Myometrial cell (primary cell): ENCODE measurements at places on chromosomes 13 and 19. TPM values are rescaled to one million over a fixed set of nuclear protein-coding genes. Genes with fewer than 3 reads are reported as not detected.

ZNF708 gene
- total RNA-seq = 0.58 and 1.2 TPM in 2 replicates

ZNF723 gene
- not detected in 2 replicates for total RNA-seq

ATP8A2 gene
- under 0.01 TPM in 1 of 2 replicates, not detected in the other for total RNA-seq

WDR87 gene
- not detected in 2 replicates for total RNA-seq

URAD gene
- not detected in 2 replicates for total RNA-seq

ZNF415 gene
- total RNA-seq = 2.7 and 3.7 TPM in 2 replicates

CEACAM3 gene
- total RNA-seq = not detected in 2 replicates

CEACAM16 gene
- not detected in 2 replicates for total RNA-seq

ZNF792 gene
- total RNA-seq = 1.2 and 2.1 TPM in 2 replicates

CEACAM4 gene
- total RNA-seq = not detected in 2 replicates

ZNF627 gene
- total RNA-seq = 8.1 and 8.7 TPM in 2 replicates

CAPS gene
- 0.58 and 0.71 TPM in 2 replicates for total RNA-seq

CGB5 gene
- total RNA-seq = not detected in 2 replicates

CEACAM7 gene
- total RNA-seq = not detected in 2 replicates

ZMYM5 gene
- total RNA-seq = 9.5 and 11.3 TPM in 2 replicates

FBXO27 gene
- 7.8 and 8.4 TPM in 2 replicates for total RNA-seq

ERICH6B gene
- total RNA-seq = not detected in 2 replicates

MEF2B gene
- total RNA-seq = 0.29 TPM in 1 of 2 replicates, not detected in the other

TIMM50 gene
- total RNA-seq = 116 and 134 TPM in 2 replicates
